ENCODE measurements at places on chromosomes 3 and 15.

- no peak for DNase-seq
These were observed 162.4 kb upstream of the CFAP20DC start for GRCh38 chr3:59212128-59212779.

GRCh38 chr15:58164926-58165325, 26.7 kb downstream of the AQP9 start:
- no peak for DNase-seq

GRCh38 chr15:64621056-64621455, 154.3 kb downstream of the RBPMS2 start:
- DNase-seq = no peak

DNA sequence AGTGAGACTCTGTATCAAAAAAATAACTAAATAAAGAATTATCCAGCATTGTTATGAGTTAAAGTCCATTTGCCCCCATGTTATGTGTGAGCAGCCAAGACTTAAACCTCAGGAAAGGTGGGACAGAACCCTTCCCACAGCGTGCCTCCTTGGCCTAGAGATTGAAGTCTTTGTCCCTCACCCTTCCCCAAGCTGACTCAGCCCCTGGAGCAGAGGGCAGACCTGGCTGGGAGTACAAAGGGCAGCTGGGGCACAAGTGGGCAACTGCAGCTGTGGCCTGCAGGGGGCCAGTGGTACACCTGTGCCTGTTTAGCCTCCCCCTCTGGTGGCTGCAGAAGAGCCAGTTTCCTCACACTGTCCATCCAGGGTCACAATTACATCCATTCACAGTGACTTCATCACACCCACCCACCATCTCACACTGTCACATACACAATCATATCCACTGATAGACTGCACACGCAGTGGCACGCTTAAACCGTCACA, 940 bp upstream of the ACY1 start:
- DNase-seq = peak; percentile 97

DNA sequence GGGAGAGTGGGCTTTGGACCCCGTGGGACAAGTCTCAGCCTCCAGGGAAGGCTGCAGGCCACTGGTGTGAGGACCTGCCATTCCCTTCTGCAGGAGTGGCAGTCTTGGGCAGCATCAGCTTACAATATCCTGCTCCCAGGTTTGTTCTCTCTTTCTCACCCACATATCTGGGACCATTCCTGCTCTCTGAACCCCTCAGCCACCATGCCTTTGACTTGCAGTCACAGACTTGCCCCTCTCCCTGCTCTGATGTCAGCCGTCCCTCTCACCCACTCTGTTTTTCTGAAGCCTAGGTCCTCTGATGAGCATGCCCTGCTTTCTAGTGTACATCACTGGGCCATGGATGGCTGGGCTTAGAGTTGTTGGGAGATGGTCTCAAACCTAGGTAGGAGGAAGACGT, 282.1 kb downstream of the EPHB1 start:
- DNase-seq = no peak

DNA sequence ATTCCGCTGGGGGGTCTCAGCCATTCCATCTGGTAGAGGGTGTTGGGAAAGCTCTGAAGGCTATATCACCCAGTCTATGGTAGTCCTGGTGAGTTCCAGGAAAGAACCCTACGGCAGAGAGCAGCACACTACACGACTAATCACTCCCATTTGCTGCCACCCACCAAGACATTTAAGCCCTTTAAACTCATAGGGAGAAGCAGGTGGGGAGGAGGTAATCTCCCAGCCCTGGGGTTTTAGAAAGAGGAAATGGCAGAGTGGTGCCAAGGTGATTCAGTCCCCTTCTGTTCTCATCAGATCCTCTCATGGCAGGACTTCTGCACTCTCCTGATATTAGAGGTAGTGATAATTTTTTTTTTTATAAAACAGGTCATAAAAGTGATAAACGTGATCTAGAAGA, 10.6 kb upstream of the VWA5B2 start:
- DNase-seq = no peak

DNA sequence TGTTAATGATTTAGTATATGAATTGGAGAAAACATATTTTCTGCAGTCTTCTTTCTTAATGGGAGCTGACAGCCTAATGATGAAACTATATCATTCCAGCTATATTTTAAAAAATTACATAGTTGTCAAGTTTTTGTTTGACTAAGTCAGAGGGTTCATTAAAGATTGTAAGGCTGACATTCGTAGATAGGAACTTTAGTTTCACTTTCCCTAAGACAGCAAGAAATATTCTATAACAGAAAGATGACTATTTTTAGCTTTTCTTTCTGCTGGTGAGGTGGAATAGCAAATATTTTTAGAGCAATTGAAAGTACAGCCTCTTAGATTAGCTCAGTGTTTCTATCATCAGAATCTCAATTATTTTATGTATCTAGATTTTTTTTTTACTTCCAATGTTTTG, 60.2 kb downstream of the PIAS1 start:
- no peak for DNase-seq

DNA sequence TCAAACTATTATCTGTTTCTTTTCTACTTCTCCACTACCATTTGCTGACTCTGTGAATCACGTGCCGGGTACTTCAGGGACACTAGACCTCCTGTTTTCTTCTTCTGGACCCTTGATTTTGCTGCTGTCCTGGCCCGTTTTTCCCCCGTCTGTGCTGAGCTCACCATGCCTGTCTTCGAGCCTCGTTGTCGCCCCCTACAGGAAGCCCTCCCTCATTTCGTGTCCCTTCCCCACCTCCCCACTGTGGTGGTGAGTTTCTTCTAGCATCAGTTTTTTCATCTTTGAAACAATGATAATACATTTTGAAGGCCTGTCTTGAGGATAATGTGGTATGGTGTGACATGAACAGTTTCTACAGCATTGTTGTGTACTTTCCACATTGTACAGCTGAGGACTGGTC, 12.8 kb downstream of the GABRG3 start:
- DNase-seq = no peak

DNA sequence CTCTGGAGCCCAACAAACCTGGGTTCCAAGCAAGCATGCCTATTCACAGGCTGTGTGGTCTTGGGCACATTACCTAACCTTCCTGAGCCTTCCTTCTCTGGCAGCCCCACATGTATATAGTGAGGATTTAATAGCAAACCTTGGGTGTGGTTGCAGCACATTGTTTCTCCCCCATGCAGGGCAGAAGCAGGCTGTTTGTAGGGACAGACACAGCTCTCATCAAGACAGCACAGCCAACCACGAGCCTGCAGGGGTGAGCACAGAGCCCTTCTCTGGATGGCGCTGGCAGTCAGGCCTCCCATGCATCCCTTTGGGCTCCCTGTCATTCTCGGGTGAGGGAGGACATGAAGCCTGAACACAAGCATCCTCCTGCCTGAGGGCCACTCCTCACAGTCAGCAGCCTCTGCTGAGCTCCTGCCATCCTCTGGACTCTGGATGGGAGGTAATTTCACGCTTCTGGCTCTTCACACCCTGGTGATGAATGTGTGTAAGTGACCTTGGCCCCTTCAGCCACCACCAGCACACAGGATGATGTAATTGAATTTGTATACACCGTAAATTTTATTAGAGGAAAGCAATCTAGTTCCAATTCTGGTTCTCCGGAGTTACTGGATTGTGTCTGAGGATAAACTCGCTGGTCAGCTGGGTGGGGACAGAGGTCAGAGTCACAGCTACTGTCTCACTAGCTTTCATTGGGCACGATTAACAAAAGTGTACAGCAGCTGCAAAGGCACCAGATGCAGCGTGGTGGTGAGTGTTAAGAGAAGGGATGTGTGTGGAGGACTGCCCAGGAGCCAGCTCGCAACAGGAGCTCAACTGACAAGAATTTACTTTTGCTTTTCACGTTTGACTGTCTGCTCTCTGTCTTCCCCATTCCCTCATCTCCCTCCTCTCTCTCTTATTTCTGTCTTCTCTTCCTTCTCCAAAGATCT, 118.1 kb downstream of the CLSTN2 start:
- DNase-seq = no peak

DNA sequence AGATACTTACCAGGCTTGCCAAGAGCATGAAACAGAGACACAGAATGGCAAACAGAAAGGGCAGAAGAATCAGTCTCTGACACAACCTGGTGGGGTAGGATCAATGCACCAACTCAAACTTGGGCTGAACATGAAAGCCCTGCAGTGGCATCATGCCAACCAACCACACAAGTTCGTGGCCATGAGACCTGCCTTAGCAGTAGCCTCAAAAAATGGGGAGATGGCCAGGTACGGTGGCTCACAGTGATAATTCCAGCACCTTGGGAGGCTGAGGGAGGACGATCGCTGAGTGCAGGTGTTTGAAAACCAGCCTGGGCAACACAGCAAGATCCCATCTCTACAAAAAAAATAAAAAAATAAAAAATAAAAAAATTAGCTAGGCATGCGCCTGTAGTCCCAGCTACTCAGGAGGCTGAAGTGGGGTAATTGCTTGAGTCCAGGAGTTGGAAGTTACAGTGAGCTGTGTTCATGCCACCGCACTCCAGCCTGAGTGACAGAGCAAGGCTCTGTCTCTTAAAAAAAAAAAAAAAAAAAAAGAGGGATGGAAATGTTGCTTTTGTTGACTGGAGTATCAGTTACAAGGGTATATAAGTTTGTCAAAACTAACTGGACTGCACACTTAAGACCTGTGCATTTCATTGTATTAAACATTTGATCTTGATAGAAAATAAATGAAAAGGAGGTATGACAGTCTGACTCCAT, 93.4 kb downstream of the XXYLT1 start:
- no peak for DNase-seq

DNA sequence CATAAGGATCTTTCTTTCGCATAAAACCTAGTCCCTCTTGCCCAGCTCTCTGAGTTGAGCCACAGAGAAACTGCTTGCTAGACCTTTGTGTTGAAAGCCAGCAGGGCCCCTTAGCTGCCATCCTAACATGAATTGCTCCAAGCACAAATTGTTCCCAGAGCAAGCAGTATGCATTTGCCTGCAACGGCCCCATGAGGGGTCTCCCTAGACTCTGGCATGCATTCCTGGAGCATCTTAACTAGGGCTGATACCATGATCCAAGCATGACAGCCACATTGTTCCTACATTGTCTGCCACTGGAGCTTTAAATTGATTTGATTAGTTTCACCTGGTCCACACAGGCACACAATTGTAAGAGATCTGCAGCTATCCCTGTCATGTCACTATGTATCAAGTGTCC, 428.1 kb downstream of the TAFA4 start:
- no peak for DNase-seq

GRCh38 chr15:71806452-71806931, 3.9 kb upstream of the NR2E3 start:
- DNase-seq = no peak

DNA sequence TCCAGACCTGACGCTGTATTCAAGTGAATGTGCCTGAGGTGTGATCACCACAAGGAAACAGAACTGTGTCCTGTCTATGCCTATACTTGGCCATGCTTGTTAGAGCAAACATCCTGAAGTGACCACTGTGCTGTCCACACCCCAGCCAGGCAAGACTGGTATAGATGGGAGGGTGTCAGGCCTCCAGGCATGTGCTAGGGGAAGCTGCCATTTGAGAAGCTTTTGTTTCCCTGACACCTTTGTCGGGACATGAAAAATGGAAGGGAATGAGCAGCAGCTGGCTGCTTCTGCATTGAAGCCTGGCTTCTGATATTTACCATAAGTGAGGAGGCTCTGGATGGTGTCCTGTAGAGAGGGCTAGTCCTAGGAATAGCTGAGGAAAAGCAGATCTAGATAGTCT, 106.2 kb downstream of the CPNE4 start:
- DNase-seq = no peak

GRCh38 chr3:71944482-71945065, 159.6 kb upstream of the PROK2 start:
- no peak for DNase-seq

DNA sequence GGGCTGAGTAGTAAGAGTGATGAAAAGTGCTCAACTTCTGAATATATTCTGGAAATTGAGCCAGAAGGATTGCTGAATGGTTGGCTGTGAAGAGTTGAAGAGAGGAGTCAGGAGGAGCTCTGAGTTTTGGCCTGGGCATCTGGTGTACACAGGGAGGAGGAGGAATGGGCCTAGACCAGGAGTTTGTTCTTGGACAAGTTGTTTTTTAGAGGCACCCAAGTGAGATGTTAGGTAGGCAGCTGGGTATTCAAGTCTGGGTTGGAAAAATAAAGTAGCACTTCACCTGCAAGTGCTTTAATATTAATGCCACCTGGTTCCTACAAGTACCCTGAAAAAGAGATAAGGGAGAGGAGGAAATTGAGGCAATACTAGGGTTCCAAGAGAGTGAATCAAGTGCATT, 14.7 kb downstream of the BSN start:
- DNase-seq = no peak

- DNase-seq = no peak
These were observed 66.2 kb upstream of the UBE2E1 start for GRCh38 chr3:23739536-23739935.

DNA sequence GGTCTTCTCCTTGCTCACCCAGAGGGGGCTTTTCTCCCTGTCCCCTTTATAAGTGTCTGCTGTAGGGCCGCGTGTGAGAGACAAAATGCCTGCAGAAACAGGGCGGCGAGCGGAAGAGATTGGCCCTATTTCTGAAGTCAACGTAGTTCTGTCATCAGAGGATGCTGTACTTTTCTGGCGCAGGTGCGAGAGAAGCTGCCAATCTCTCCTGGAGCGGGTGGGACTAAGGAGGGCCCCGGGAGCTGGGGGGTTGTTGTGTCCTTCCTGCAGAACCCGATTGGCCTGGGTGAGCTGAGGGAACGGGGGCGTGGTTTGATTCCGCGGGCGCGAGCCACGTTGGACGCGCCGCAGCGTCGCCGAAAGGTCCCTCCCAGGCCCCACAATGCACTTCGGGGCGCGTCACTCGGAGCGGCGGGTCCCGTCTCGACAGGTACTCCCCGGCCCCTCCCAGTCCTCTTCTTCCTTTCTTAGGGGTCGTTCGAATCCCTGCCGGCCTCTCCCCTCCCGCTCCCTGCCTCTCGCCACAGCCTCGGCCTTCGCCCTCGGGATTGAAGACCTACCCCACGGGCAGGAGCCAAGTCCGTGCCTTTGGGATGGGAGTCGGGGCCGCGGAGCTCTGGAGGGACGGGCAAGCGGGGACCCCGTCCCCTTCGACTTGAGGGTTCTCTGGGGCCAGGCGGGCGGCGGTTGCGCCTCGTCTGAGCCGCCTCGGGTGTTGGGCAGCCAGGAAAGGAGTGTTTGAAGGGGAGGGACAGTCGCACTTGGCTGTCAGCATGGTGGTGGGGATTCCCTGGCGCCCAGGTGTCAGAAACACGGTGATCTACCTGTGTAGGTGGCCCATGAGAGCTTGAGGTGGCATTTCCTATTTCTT, at the start of gene SEC22A:
Gene SEC22A (plus strand): TSS at position 387 of the 871 bp plus-strand sequence. CDS start 7,275 bp downstream, outside the sequence.
- DNase-seq = peak; percentile 69

DNA sequence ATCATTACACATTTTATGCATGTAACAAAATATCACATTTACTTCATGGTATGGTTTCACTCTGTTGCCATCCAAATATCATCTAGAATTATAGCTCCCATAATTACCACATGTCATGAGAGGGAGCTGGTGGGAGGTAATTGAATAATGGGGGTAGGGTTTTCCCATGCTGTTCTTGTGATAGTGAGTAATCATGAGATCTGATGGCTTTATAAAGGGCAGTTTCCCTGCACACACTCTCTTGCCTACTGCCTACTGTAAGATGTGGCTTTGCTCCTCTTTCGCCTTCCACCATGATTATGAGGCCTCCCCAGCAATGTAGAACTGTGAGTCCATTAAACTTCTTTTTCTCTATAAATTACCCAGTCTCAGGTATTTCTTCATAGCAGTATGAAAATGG, 123.4 kb downstream of the SATB1 start:
- DNase-seq = no peak

- DNase-seq = no peak
These were observed 422.2 kb downstream of the TBC1D5 start for GRCh38 chr3:17320266-17320665.

GRCh38 chr3:142498397-142499180, 50.8 kb upstream of the XRN1 start:
- no peak for DNase-seq
